ENCODE measurements at places on chromosomes 16 and 17.

GRCh38 chr16:52408191-52408845 is 138.6 kb downstream of the TOX3 start:
- no peak for DNase-seq

DNA sequence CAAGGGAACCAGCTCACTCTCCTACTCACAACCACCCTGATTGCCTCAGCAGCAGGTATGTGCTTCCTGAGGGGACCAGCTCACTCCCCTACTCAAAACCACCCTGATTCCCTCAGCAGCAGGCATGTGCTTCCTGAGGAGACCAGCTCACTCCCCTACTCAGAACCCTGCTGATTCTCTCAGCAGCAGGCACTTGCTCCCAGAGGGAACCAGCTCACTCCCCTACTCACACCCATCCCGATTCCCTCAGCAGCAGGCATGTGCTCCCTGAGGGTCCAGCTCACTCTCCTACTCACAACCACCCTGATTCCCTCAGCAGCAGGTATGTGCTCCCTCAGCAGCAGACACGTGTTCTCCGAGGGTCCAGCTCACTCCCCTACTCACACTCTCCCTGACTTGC is 26.1 kb upstream of the COG7 start:
- DNase-seq, result no peak

- no peak for DNase-seq
These were observed 55.4 kb downstream of the CFDP1 start for GRCh38 chr16:75377729-75378386.

DNA sequence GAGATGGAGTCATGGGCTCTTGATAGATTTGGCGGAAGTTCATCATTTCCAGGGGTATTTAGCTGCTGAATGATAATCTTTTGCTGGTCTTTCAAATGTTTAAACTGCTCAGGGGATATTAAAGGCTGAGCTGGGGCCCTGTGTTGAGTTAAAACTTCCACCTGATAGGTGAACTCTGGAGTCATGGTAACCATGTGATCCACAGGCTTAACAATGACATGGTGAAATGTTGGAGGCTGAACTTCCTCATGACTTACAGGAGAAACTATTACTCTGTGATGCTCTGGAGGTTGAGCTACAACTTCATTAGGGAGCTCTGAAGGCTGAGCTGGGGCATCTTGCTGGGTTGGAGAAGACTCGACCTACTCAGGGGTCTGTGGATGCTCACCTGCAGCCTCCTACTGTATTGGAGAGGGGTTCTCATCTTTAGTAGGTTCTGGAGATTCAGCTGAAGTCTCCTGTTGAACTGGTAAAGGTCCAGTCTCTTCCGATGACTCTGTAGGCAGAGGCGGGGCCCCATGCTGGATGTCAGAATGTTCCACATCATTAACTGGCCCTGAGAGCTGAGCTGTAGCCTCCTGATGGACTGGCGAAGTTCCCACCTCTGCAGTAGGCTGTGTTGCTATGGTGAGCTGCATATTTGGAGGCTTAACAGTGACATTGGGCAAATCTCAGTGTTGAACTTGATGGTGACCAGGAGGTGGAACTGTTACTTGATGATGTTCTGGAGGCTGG is 24.2 kb downstream of the RDM1 start:
- DNase-seq, result no peak

GRCh38 chr16:89431158-89431584 is 59.2 kb downstream of the ANKRD11 start:
- no peak for DNase-seq

DNA sequence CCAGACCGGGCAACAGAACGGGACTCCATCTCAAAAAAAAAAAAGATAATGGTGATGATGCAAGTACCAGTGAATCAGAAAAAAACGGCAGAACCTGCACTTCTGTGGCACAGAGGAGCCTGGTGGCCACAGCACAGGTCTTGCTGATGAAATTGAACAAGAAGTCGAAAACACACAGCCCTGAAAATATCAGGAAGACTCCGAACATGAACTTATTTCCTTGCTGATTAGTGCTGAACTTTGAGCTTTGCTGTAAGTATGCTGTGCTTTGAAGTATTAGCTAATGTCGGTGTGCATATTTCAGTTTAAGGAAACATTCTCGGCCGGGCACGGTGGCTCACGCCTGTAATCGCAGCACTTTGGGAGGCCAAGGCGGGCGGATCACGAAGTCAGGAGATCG is 10.9 kb upstream of the MYO15B start:
- DNase-seq, result no peak

GRCh38 chr16:66516509-66516807 is 33.5 kb downstream of the TK2 start:
- DNase-seq, result no peak

- DNase-seq, result no peak
These were observed 101.6 kb downstream of the SKAP1 start for GRCh38 chr17:48328457-48328856.

GRCh38 chr17:11551442-11551841 is 46.8 kb upstream of the DNAH9 start:
- no peak for DNase-seq

GRCh38 chr17:73532421-73532901 is 111.8 kb downstream of the SDK2 start:
- no peak for DNase-seq

- no peak for DNase-seq
These were observed 29.1 kb downstream of the MRM3 start for GRCh38 chr17:811051-811784.

DNA sequence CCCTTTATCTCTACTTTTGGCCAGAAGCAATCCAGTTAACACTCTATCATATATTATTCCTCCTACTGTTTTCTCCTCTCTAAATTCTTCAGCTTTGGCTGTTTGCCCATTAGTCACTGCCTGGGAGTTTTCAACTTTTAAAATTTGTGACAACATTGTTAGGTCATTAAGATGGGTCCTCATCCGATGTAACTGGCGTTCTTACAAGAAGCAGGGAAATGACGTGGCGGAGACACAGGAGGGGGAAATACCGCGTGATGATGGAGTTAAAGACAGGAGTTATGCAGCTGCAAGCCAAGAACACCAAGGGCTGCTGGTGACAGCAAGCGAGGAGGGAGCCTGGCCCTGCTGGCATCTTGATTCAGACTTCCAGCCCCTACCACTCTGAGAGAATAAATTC is 34.8 kb upstream of the CPHXL start:
- DNase-seq, result no peak

GRCh38 chr16:4597174-4597573 is 17.5 kb downstream of the UBALD1 start:
- no peak for DNase-seq

- DNase-seq, result no peak
These were observed 262.4 kb upstream of the CDH8 start for GRCh38 chr16:62298600-62298999.

GRCh38 chr16:11301645-11302501 is 20.7 kb upstream of the PRM1 start:
- DNase-seq, result no peak

DNA sequence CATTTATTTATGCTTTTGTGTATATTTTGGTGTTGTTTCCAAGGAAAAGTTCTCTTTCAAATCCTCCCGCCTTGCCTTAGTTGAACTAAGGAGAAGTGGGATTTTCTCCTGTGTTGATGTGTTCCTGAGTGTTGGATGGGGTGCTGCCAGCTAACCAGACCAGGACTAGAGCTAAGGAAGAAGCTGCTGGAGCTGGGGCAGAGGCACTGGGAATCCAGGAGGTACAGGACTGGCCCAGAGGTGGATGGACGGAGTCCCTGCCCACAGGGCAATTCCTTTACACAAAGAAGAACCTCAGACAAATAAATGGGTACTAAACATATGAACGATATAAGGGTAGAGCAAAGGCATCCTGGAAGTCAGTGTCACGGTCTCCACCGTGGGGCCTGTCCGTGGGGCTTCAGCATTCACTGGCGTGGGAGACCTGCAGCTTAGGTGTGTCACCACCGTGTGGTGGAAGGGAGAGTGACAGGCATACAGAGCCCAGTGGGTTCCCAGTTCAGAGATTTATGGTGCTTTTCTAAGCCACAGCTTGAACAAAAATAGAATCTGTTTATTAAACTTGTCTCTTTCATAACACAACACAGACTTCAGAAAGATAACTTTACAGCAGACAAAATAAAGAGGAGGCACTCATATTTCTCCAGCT is 270.7 kb downstream of the NTN1 start:
- DNase-seq, result peak; percentile 21

GRCh38 chr16:11871193-11871592 is 19.9 kb upstream of the RSL1D1 start:
- no peak for DNase-seq

DNA sequence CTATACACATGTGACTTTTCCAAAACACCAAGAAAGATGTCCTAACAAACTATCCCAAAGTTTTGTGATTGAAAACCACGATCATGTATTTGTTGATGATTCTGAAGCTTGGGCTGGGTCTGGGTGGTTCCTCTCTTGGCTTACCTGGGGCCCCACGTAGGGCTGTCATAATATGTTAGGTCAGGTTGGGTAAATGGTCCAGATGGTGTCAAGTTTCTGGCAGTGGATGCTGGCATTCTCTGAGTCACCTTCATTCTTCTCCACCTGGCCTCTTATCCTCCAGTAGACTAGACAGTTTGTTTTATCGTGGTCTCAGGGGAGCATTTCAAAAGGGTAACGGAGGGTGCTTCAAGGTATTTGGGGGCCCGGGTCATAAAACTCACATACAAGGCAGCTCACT is 39.4 kb downstream of the SYCE1L start:
- no peak for DNase-seq

GRCh38 chr16:84303023-84303422 is 8.3 kb downstream of the WFDC1 start:
- DNase-seq, result no peak

GRCh38 chr17:42568341-42569111 is 1.6 kb downstream of the MLX start:
- DNase-seq, result no peak

DNA sequence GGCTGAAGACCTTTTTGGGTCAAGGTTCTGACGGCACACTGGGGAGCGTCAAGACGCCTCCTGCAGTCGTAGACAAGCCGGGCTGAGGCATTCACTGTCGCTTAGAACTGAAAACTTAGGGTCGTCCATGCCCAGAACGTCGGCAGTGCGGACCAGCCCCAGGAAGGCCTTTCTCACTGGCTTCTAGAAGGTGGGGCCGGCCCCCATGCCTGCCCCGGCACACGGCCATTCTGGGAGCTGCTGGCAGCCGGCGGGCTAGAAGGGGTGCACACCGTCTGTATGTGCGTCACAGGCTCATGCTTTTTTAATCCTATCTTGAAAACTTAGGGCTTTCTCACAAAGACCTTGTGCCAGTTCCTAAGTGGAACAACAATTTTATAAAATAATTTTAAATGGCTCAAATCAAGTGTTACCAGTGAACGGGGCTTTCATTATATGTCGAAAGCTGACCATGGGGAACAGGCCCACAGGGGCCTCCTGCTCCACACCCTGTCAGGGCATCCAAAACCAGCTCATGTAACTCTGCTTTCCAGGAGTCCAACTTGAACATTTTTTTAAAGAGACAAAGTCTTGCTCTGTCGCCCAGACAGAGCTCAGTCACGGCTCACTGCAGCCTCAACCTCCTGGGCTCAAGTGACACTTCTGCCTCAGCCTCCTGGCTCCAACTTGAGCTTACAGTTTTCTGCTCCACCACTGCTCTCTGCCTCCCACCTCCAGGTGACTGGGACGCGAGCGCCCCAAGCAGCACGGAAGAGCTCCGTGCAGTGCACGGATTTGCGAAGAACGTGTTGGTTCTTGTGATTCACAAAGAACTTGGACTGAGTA is 111.2 kb downstream of the ANKRD11 start:
- no peak for DNase-seq

DNA sequence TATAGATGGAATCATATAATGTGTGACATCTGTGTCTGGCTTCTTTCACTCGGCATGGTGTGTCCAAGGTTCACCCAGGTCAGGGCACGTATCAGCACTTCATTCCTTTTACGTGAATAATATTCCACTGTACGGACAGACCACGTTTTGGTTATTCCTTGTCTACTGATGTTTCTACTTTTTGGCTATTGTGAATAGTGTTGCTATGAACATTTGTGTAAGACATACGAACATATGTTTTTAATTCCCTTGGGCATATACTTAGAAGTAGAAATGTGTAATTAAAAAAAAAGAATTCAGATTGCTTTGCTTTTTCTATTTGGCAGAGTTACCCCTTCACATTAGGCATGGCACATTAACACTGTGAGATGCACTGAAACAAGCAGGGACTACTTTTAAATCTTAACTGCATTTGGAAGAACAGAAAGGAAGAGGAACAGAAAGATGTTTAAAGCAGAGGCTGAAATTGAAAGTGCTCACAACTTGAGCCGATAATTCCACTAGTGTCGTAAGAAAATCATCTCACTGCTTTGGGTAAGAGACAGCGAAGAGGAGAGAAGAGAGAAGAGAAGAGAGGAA is 105.3 kb downstream of the VPS53 start:
- DNase-seq, result no peak

- DNase-seq, result no peak
These were observed 1.4 kb downstream of the PLD2 start for GRCh38 chr17:4808378-4808767.

GRCh38 chr17:73541111-73541510 is 103.1 kb downstream of the SDK2 start:
- DNase-seq, result no peak

Measured in Kasumi-1 (cell line).